ENCODE measurements at places on chromosomes 11 and 22.

DNA sequence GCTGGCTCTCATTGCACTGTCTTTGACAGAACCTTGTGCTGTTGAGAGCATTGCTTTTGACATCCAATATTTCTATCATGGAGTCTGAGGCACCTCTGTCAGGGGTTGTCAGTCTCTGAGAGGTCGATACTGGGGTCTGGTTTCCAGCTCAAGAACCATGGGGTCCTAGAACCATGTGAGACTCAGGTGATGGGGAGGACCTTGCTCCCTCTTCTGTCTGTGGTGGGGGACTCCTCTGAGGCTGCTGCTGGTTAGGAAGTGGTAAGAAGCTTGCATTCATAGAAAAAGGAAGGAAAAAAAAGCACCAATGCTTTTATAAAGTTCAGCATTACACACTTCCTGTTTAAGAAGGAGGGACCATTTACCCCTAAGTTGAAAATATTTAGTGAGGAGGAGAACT lies 91.8 kb upstream of the CD44 start:
- peak; percentile 24 for DNase-seq

DNA sequence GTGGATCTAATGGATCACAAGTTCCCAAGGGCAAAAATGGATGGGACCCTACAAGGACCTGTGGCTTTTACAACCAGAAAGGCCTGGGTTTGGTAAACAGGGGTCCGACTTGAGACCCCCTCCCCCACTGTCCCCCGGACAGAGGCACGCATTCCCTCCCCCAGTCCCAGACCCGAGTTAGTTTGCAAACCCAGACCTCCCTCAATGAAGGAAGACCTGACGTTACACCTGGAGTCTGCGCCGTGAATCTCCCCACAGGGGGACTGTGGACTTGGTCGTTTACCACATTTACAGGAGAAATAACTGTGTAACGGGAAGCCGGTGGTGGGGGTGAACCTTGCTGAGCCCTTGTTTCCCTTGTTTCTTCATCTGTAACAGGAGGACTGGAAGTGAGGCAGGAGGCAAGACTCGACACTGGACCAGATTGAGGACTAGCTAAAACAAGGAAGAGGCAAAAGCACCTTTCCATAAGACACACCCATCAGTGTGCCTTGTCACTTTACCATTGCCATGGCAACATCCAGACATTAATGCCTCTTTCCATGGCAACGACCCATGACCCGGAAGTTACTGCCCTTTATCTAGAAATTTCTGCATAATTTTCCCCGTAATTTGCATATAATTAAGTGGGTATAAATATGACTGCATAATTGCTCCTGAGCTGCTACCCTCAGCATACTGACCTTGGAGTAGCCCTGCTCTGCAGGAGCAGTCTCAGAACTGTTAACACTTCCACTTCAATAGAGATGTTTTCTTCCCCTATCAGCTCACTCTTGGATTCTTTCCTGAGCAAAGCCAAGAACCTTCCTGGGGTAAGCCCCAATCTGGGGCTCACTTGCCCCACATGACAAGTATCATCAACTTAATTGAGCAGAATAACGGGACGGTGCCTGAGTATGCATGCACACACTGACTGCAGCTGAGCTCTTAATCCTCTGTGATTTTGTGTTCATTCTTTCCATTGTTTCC lies 25.4 kb downstream of the PDGFB start:
- DNase-seq: no peak

DNA sequence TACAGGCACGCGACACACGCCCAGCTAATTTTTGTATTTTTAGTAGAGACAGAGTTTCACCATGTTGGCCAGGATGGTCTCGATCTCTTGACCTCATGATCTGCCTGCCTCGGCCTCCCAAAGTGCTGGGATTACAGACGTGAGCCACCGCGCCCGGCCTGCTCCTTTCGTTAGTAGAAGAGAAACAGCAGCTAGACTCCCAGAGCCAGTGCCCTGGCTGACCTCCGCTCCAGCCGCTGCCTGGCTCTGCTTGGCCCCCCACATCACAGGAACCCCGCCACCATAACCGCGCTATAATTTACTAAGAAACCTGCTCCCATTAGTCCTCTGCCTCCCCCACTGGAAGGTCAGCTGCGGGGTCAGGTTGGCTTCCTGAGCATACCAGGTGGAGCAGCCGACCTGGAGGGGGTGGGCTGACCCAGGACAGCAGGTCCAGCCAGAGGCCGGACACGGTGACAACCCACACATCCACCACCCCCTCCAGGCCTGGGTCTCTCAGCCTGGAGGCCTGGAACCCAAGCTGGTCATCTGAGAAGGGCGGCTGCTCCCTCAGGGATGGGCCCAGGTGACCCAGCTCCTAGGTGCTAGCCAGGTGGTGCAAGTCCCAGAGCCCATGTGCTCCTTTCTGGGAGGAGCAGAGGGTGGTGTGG lies 7.5 kb upstream of the POLDIP3 start:
- DNase-seq: no peak

DNA sequence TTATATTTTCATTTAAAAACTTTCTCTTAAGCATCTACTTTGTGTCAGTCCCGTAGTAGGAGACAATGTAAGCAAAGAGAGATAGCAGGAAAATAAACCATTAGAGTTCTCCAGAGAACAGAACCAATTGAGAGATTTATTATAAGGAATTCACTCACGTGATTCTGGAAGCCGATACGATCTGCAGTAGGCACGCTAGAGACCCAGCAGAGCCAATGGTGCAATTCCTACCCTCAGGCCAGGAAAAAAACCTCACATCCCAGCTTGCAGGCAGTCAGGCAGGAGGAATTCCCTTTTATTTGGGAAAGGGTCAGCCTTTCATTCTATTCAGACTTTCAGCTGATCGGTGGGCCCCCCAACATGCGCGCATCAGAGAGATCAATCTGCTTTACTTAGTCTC lies 7.3 kb upstream of the PLEKHA7 start:
- no peak for DNase-seq

DNA sequence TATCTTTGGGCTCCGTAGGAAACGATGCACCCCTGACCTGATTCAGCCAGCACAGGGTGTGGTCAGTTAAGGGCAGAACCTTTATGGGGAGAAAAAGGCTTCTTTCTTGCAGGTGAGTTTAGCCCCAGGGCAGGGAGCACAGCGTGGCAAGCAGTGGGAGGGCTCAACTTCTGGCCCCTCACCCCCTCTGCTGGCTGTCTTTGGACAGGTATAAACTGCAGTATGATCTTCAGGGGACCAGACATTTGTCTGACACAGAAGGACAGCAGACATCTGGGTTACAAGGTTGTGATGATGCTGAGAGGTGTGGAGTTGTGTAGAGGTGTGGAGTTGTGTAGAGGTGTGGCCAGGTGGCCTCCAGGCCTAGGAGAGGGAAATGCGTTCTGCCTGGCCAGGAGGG lies 324.0 kb upstream of the PLET1 start:
- DNase-seq: no peak

DNA sequence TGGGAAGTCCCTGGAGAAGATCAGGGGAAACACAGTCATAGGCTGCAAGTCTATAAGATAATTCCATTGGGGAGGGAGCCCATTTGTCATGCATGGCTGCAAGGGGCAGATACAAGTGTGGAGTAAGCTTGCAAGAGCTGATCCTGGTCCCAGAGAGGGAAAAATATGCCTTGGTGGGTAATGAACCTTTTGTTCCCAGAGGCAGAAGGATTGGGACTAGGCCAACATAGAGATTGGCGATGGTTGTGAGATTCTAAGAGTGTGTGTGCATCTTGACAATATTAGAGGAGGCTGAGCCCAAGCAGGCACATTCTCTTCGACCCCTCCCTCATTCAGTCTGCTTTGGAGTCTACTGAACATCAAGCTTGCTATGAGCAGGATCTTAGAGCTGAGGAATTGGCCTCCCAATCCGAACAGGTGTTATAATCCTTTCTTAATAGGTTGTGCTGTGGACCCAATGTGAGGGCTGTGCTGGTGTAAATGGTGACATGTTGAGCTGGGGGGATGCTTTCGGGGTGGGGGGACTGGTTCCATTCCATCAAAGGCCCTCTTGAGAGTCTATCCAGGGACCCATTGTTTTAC lies 18.4 kb downstream of the MIAT start:
- no peak for DNase-seq
